ENCODE measurements at places on chromosomes 6 and 20. TPM values are rescaled to one million over a fixed set of nuclear protein-coding genes. Genes with fewer than 3 reads are reported as not detected.

Gene B4GALT5
- 78.1 TPM for total RNA-seq

Gene KIAA1755
- 0.65 TPM for total RNA-seq

Gene LAMA2
- 14.1 TPM for total RNA-seq

Gene MAFB
- total RNA-seq: 0.14 TPM

Gene OR2B6
- total RNA-seq: not detected

Gene MEI4
- not detected for total RNA-seq

Gene TFAP2C
- total RNA-seq: not detected

Gene CTNNBL1
- 24.1 TPM for total RNA-seq

Gene EDN3
- not detected for total RNA-seq

Gene OOEP
- total RNA-seq: not detected

Gene LAMA4
- 174 TPM for total RNA-seq

Gene FAM83D
- 2.1 TPM for total RNA-seq

Gene PTCRA
- not detected for total RNA-seq

Gene RNF8
- 19.3 TPM for total RNA-seq

Gene MKKS
- 8.6 TPM for total RNA-seq

All from smooth muscle cell of the umbilical artery (primary cell).